ENCODE measurements at places on chromosomes 11 and 22.

GRCh38 chr11:995044-995751 lies 41.3 kb downstream of the MUC6 start:
- DNase-seq, result no peak

- no peak for DNase-seq
Observed at GRCh38 chr11:65434667-65435410, 12.2 kb downstream of the NEAT1 start.

- no peak for DNase-seq
Observed at GRCh38 chr11:74770456-74770855, 21.8 kb downstream of the RNF169 start.

DNA sequence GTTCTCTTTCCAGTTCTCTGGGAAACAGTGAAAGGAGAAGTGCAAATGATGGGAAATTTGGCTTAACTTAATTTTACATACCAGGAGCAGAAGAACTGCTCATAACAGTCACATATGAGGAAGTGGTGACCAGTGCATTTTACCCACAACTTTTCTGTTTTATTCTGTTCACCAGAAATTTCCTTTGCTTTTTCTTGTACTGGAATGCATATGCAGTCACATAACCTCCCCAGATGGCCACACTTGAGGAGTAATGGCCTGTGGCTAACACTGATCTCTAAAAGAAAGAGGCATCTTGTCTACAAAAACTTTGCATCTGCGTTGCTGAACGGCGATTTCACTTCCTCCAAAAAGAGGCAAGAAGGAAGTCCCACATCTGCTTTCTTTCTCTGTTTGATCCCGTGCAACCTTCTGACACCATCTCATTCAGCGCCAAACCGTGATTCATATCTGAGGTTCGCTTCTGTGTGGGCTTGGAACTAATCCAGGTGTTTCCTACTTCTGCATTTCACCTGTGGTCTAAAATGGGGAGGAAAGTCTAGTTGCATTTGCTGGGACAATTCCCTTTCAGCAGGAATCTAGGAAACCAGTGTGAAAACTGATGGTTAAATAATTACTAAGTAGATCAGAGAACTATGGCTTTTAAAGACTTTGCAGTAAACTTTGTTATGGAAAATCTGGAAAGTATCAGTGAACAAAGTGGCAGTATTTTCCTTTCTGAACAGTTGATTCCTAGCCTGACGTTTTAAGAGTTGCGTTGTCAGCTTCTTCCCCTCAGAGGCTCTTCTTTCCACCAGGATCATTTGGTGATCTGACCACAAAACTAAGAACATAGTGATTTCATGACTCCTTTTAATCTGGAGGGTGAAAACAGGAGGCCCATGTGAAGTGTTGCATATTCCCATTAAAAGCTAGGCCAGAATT lies 4.2 kb upstream of the MPEG1 start:
- no peak for DNase-seq

GRCh38 chr11:128484172-128484571 lies 103.2 kb downstream of the ETS1 start:
- no peak for DNase-seq

DNA sequence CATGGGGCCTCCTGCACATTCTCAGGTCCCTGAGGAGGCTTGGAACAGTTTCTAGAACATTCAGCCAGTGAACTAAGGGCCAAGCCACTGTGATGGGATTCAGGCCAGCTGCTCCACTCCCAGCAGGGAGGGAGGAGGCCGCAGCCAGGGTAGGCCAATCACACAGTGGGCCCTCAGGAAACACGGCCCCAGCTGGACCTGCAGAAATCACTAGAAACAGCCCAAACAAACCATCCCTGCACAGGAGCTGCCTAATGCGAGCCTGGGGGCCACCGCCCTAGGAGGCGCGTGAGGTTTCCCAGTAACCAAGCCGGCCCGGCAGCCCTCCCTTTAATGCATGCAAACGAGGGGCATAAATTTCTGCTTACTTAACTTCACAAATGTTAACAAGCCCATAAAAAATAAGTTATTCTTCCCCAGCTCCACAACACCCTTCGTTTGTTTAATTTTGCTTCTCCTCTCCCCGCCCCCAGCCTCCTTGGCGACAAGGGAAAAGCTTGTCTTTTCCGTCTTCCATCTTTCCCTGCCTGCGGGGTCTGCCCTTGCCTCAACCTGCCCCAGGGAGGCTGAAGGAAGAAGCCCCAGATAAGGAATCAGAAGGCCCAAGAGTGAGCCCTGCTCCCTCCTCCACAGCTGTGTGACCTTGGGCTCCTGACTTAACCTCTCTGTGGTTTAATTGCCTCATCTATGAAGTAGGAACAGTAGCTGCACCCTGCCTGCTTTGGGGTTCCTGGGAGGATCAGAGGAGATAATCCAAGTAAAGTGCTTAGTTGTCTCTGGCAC lies 25.7 kb downstream of the ELFN2 start:
- no peak for DNase-seq

- no peak for DNase-seq
Observed at GRCh38 chr11:106925245-106925644, 93.0 kb downstream of the GUCY1A2 start.

GRCh38 chr22:50031189-50032091 lies 18.9 kb upstream of the IL17REL start:
- no peak for DNase-seq

- DNase-seq, result peak; percentile 96
Observed at GRCh38 chr11:67317205-67317887, 14.0 kb downstream of the SSH3 start.

- DNase-seq, result no peak
Observed at GRCh38 chr11:128198216-128198772, 389.1 kb downstream of the ETS1 start.

- DNase-seq, result no peak
Observed at GRCh38 chr11:115644856-115645255, 140.6 kb upstream of the CADM1 start.

GRCh38 chr11:128653801-128654231 lies 40.1 kb upstream of the FLI1 start:
- no peak for DNase-seq

DNA sequence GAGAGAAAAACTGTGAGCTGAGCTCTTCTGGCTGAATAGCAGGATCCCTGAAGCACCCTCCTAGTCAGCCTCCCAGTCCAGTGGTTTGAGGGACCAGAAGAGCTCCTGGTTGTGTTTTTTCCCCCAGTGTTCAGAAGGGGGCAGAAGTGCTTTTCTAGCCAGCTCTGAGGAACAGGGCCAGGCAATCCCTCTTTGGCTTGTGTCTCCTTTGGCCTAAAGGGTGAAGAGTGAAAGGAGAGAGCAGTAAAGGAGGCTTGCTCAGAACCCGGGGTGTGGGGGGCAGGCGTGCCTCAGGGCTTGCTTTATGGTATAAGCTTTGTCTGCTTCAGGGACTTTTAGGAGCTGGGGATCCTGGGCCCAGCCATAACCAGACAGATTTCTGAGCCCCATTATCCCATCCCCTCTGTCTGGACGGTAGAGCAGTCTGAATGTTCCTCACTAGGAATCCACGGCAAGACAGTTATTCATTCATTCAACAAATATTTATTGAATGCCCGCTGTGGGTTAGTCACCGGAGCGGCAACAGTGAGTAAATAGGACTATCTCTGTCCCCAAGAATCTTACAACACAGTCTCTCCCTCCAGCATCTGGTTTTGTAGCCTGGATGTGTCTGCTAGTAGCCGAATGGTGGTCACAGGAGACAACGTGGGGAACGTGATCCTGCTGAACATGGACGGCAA lies 14.5 kb downstream of the ACP2 start:
- no peak for DNase-seq

DNA sequence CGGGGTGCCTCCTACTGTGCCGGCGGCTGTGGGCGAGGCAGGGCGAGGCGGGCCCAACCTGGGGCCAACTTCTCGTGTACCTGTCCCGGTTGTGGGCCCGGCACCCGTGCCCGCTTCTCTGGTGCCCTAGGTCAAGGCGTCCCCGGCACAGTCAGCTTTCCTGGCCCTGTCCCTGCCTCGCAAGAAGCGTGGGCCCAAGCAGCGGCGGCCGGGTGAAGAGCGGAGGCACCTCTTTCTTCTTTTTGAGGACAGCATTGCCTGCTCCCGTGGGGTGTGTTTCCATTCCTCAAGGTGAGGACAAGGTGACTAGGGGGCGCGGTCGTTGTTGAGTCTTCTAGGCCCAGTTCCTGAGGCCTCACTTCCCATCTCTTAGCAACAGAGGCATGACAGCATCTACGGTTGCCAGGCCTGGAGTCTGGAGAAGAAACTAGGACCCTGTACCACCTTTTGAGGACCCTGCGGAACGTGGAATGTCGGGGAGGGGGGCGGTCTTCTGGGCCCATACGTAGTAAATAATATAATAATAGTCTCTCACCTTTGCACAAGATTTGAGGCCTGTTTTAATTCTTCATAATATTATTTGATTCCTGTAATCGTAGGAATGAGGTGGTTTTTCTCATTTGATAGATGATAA lies 418 bp downstream of the ACO2 start:
- DNase-seq, result no peak

- DNase-seq, result no peak
Observed at GRCh38 chr22:25666308-25666707, 75.7 kb upstream of the MYO18B start.
